Occipital lobe (tissue), 3 donors: ENCODE measurements at places on chromosomes 11 and 22. TPM values are rescaled to one million over a fixed set of nuclear protein-coding genes. Genes with fewer than 3 reads are reported as not detected.

The ME3 gene
- 99.0 TPM for total RNA-seq

DNA sequence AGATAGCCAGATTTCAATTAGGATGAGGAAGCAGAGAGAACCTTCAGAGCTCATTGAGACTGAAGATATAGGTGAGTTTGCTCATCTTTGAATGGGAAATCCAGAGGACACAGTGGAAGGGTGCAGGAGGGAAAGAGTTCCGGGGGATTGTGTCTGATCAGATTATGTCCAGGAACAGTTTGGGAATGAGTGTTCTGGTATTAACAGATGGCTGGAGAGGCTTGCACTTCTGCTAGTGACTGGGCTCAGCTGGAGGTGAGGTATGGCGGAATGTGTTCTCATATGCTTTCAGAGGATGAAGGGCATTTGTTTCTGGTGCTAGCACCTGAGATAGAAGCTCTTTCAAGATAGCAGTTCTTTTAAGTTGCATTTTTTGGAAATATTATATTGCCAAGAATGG, 27.6 kb downstream of the ALKBH3 start:
- no peak for DNase-seq

DNA sequence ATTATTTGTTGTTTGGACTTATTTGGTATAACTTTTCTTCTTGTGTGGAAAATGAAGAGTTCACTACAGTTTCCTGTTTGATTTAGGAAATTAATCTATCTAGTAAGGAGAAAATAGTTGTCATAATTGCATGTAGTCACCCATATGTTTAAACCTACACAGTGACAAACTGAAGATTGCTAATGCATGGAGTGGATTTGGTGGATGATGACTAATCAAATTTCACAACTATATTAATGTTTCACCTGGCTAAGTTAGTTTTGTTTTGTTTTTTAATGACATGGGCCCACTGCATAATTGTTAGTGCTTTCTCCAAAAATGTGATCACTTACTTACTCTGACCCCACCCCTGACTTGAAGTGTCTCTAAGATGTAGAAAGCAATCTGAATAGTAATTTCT, 170.6 kb downstream of the DYNC2H1 start:
- DNase-seq: no peak

The ASPHD2 gene
- 18.4 TPM for total RNA-seq

The RHOD gene
- total RNA-seq: not detected

The SLC22A8 gene
- 1.2 TPM for total RNA-seq

The TNRC6B gene
- total RNA-seq: 44.3 TPM

GRCh38 chr11:120167659-120168058, 29.7 kb upstream of the TRIM29 start:
- DNase-seq: no peak

DNA sequence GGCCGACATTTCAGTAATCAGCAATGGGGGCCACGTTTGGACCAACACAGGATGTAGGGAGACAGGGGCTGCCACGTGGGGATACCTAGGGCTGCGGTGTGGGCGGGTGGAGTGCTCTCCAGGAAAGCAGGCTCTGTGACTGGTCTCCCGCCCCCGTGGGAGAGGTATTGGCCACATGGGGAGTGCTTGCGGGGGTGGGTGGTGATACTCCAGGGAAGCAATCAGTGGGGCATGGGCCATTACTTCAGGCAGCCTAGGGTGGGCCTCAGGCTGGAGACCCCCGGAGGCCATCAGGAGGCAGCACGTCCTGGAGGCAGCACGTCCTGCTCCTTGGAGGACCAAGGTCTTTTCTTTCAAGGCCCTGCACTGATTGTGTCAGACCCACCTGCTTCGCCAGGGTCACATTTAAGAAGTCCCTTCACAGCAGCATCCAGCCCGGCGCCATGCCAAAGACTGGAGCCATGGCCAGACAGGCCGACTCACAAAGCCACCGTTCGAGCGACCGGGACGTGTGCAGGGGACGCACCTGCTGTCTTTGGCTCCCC, 3.0 kb upstream of the MUC2 start:
- no peak for DNase-seq

The USP2 gene
- total RNA-seq: 1.6 TPM

The NARS2 gene
- 33.4 TPM for total RNA-seq

DNA sequence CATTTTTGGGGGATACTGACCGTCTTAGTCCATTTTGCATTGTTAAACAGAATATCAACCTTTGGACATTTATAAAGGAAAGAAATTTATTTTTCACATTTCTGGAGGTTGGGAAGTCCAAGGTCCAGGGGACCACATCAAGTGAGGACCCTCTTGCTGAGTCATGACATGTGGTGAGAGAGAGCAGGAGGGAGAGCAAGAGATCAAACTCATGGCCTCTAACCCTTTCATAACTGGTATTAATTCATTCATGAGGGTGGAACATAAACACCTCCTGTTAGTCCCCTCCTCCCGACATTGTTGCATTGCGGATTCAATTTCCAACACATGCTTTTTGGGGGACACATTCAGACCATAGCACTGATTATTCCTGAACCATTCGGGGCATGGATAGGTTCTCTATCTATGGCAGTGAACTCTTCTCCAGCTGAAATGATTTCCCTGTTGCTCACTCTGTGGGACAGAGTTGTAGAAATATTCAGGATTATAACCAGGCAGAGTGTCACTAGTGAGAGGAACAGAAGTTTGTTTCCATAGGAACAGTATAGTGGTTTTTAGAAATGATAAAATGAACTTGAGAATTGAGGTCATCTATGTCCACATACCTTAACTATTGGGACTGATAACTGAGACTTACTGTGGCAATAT, 88.2 kb upstream of the OR9Q1 start:
- DNase-seq: no peak

GRCh38 chr11:110850846-110851245, 138.6 kb upstream of the ARHGAP20 start:
- DNase-seq: no peak

- DNase-seq: no peak
Measured at GRCh38 chr22:26086359-26086758, 82.9 kb upstream of the SEZ6L start.

- DNase-seq: no peak
Measured at GRCh38 chr11:81340225-81340624, 1393.4 kb downstream of the FAM181B start.

The SLC29A2 gene
- 1.4 TPM for total RNA-seq

The TMPRSS13 gene
- 0.47 TPM for total RNA-seq

The CD6 gene
- total RNA-seq: 0.16 TPM

The MRPL23 gene
- total RNA-seq: 20.1 TPM

DNA sequence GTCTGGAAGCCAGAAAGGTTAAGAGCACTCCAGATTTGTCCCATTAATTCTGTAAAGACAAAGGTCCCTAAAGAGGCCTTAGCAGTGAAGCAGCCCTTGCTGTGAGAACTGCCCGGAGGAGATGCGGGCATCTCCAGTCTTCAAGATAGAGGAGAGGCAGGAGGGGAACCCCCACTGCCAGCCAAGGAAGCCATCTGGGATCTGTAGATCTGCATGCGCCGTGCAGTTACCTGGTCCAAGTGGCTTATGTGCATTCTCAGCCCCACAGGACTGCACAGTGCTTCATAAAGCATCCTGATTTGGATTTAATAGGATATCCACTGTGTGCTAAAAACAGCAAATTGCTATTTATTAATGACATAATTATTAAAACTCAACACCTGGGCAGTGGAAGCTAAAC, 834.6 kb downstream of the NTM start:
- DNase-seq: no peak

The ZNHIT2 gene
- 4.7 TPM for total RNA-seq
